DMS79 treated with DMSO at 0.1 percent for 48 hours (cell line): ENCODE measurements at places on chromosomes 11 and 22.

GRCh38 chr11:130651066-130651855 is 202.8 kb downstream of the ADAMTS15 start:
- no peak for DNase-seq

DNA sequence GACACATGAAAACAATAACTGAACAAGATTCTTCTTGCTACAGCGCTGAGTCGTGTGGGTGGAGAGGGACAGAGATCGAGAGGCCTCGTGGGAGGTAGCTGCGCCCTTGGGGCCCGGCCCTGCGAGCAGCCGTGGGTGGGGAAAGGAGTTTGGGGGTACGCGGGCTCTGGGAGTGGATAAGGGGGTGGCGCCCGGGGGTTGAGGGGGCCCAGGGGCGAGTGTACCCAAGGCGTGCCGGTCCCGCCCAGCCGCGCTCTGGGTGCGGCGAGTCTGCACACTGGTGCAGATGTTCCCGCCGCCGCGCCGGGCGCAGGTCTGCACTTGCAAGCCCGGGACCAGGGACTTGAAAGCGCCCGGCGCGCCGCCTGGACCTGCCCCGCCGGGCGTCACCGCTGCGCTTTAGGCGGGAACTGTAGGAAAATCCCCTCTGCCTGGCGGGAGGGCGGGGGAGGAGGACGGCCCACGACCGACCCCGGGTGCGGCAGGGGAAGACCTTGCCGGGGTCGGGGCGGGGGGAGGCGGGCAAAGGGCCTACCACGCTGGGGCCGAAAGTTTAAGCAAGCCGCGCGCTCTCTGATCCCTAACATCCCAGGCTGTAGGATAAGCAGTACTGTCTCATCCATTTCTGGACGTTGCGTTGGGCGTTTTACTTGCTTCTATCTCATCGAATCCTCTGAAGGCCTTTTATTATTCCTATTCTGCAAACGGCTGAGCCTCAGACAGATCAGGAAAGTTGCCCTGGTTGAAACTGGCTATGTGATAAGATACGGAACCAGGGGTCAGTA is 1.4 kb upstream of the KREMEN1 start:
- DNase-seq, result no peak

DNA sequence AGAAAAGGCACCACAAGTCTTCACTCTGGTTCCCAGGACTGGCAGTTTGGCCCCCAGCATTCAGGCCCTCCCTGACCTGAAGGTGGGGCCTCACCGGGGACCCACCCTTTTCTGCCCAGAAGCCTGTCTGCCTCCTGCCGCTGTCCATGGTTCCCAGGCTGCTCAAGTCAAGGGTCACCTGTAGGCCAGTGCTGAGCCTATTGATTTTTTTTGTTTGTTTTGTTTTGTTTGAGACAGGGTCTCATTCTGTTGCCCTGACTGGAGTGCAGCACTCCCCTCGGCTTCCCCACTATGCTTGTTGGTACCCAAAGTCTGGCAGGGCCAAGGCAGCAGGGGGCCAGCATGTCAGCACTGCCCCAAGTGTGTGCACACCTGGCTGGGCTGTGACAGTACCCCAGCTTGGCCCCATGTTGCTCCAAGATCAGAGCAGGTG is 11.0 kb upstream of the MED17 start:
- no peak for DNase-seq

GRCh38 chr11:132639986-132640385 is 892.3 kb downstream of the OPCML start:
- DNase-seq, result no peak

- DNase-seq, result no peak
Measured at GRCh38 chr11:86660736-86661135, 11.7 kb downstream of the ME3 start.

GRCh38 chr11:8266246-8267241 is 2.9 kb upstream of the LMO1 start:
- no peak for DNase-seq

- DNase-seq, result no peak
Measured at GRCh38 chr11:84671325-84671999, 955.7 kb downstream of the DLG2 start.

GRCh38 chr11:28963187-28963586 is 855.0 kb downstream of the METTL15 start:
- DNase-seq, result no peak

DNA sequence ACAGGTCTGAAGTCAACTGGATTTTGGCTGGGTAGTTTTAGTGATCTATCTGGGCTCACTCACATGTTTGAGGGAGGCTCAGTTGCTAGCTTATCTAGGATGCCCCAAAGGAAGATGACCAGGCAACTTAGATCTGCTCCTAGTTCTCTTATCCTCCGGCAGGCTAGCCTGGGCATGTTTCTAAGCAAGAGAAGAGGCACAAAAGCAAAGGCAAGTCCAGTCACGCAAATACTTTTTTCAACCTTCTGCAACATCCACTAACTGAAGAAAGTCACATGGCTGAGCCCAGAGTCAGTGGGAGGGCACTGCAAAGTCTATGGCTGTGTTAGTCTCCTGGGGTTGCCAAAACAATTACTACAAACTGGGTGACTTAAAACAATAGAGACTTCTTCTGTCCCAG is 32.9 kb upstream of the FSHB start:
- DNase-seq, result no peak

DNA sequence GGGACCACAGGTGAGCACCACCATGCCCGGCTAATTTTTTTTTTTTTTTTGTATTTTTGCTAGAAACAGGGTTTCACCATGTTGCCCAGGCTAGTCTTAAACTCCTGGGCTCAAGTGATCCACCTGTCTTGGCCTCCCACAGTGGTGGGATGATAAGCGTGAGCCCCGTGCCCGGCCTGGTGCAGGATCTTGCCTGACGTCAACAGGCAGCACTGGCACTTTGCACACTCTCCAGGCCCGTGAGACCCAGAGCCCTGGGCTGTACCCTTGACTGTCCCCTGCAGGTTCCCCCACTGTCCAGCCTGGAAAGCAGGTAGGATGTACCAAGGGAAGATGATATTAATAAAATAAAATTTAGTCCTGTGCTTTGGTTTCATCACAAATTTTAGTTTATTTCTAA is 29.1 kb upstream of the PANX2 start:
- DNase-seq, result no peak

GRCh38 chr11:112453601-112454577 is 193.2 kb upstream of the PLET1 start:
- DNase-seq, result no peak

GRCh38 chr11:96111308-96111707 is 187.4 kb upstream of the MTMR2 start:
- DNase-seq, result no peak

DNA sequence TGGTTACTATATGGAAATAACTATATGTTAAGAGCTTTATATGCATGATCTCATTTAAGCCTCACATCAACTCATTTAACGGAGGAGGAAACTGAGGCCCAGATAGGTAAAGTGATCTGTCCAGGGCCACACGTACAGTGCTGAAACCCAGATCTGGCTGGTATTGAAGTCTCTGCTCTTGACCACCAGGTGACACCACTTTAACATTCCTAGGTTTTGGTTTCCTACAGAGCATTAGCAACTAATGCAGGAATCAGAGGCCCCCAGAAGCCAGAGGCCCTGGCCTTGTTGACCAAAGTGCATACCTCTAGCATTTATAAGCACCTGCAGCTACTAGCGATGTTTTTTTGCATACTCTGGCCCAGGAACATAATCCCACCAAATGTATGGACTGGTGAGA is 12.9 kb upstream of the LIMK2 start:
- DNase-seq, result no peak

DNA sequence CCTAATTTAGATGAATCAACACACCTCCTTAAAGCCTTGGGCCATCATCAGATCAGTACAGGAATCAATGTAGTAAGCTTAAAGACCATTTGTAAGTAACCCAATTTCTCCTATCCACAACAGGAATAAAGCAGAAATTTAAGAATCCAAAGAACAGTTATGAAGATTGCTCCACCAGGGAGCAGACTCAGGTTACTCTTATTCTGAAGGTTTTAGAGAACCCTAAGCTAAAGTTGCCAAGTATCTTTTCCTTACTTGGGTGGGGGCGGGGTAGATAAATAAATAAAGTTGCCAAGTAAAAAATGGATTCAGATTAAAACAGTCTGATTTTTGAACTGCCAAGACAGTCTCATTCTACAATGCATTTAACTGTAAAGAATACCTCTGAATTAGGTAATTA is 18.1 kb downstream of the CKAP5 start:
- no peak for DNase-seq

DNA sequence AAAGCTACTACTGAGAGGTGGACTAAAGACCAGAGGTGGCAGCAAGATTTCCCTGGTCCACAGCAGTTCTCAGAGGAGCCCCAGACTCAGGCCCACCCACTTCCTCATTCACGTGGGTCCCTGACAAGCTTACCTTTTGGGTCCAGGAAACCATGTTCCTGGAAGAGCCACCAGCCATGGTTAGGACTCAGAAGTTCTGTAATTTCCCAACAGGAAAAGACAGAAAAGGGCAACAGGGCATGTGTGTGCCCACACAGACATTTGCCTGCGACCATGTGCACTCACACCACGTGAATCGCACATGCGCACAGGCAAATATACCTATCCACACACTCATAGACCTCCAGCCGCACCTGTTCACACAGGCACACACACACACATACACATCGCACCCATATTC is 42.9 kb downstream of the LRRC32 start:
- DNase-seq, result no peak

GRCh38 chr11:20156280-20156875 is 3.9 kb downstream of the DBX1 start:
- peak; percentile 24 for DNase-seq

- DNase-seq, result no peak
Measured at GRCh38 chr22:17152971-17153370, 6.1 kb downstream of the HDHD5 start.

- DNase-seq, result no peak
Measured at GRCh38 chr11:25527841-25528240, 804.1 kb upstream of the ANO3 start.
